GM13977 (cell line): ENCODE measurements at places on chromosomes 13 and 19.

DNA sequence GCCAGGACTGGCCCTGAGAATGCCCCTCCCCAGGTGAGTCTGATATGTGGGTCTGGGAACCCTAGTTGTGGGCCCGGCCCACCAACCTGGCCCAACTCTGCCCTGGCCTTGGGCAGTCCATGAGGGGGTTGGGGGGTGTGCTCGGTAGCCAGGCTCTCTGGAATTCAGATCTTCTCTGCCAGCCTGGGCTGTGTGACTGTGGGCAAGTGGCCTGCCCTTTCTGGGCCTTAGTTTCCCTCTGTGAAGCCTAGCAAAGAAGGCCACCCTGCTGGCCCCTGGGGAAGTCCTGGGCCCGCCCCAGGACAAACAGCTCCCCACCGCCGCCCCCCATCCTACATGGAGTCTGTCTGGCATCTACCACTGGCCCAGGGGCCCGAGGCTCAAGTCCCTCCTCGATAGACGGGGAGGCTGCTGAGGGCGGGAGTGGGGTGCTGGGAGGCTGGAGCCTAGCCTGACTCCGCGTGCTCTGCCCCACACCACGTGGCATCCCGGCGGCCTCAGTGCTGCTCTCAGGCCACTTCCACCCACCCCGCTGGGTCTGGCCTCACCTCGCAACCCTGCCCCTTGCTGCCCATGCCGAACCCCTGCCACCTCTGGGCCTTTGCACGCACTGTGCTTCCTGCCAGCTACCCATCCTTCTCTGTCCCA is 8.3 kb upstream of the TBXA2R start:
- DNase-seq: no peak

DNA sequence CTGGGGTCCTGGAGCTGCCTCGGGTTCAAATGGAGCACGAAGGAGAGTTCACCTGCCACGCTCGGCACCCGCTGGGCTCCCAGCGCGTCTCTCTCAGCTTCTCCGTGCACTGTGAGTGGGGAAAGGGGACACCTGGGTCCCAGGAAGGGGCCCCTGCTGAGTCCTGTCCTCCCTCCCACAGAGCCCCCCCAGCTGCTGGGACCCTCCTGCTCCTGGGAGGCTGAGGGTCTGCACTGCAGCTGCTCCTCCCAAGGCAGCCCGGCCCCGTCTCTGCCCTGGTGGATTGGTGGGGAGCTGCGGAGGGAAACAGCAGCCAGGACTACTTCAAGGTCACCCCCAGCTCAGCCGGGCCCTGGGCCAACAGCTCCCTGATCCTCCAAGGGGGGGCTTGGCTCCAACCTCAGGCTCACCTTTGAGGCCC is 11.0 kb upstream of the SIGLEC11 start:
- DNase-seq: no peak

DNA sequence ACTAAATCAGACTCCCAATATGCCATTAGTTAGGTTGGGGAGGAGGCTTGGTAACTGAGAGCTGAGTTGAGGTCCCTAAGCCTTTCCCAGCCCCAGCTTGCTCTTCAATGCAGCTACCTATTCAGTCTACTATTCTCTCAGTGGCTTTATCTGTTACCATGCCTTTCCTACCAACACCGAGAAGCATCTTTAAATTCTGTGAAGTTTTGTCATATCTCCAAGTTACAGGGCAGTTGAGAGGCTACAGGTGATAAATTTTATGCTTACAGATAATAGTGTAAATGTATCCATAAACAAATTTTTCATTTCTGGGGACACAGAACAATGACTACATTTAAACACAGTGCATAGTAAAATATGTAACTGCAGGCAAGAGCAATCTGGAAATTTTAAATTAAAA is 110.6 kb downstream of the ELF1 start:
- DNase-seq: no peak

GRCh38 chr13:97466722-97467121 is 32.8 kb downstream of the RAP2A start:
- DNase-seq: no peak

GRCh38 chr13:69857183-69857821 is 250.3 kb upstream of the ATXN8OS start:
- DNase-seq: peak; percentile 4

DNA sequence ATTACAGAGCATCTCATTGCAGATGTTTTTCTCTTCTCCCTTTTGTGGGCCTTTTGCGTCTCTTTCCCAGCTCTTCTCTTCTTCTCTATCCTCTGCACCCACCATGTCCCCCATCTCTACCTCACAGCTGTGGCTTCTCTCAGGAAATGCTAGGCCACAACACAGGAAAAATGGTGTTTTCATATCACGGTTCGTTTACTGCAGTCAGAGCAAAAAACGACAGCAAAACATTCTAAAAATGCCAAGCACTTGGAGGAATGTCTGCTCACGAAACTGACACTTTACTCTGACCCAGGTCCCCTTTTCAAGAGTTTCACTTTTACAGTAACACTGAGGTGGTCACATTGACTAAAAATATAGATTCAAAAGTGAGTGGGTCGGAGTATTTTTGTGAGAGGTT is 152.2 kb downstream of the DCT start:
- DNase-seq: peak; percentile 38

- peak; percentile 93 for DNase-seq
These were observed 1.3 kb upstream of the KCNC3 start for GRCh38 chr19:50330365-50331078.

DNA sequence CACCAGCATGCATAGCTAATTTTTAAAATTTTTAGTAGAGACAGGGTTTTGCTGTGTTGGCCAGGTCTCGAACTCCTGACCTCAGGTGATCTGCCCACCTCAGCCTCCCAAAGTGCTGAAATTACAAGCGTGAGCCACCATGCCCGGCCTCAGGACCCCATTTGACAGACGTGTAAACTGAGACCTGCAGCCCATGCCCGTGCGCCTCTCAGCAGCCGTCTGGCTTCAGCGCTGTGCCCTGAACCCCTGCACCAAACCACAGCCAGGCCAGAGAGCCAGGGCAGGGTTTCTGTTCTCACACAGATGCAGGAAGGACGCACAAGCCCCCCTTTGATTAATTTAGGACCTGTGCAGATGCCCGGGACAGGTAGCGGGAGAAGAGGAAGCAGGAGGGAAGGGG is 7.3 kb upstream of the FFAR1 start:
- no peak for DNase-seq

DNA sequence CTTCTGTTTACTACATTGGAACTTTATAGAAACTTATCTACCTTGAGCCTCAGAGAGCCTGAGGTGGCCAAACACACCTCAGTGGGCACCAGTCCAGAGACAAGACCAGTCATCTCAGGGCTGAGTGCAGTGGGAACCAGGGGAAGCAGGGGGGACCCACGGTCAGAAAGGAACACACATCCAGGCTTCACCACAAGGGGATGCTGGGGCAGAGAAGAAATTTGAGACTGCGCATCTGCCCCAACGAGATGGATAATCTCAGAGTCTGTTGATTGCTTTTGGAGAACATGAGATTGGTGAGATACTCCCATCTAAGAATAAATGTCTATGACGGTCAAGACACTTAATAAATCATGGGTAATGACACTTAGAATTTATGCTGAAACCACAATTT is 98.7 kb downstream of the DOCK9 start:
- no peak for DNase-seq

DNA sequence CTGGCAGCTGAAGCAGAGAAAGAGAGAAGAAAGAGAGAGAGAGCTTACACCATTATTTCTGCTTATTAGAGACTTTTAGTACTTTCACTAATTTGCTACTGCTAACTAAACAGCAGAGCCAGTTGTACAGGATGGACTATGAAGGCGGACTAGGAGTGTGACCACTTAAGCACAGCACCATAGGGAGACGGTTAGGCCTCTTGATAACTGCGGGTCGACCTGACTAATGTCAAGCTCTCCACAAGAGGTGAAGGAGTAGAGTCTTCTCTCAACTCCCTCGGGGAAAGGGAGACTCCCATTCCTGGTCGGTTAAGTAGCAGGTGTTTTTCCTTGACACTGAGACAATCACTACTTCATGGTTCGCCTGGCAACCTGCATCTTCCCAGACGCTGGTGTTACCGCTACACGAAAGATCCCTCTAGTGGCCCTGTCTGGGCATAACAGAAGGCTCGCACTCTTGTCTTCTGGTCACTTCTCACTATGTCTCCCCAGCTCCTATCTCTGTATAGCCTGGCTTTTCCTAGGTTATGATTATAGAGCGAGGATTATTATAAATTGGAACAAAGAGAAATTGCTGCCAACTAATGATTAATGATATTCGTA is 5.3 kb upstream of the PSG7 start:
- no peak for DNase-seq

- DNase-seq: no peak
These were observed 809 bp downstream of the MYO1F start for GRCh38 chr19:8576273-8576993.

GRCh38 chr19:27746691-27747380 is 1466.1 kb downstream of the UQCRFS1 start:
- no peak for DNase-seq

GRCh38 chr13:60143775-60144174 is 20.0 kb downstream of the DIAPH3 start:
- DNase-seq: no peak

DNA sequence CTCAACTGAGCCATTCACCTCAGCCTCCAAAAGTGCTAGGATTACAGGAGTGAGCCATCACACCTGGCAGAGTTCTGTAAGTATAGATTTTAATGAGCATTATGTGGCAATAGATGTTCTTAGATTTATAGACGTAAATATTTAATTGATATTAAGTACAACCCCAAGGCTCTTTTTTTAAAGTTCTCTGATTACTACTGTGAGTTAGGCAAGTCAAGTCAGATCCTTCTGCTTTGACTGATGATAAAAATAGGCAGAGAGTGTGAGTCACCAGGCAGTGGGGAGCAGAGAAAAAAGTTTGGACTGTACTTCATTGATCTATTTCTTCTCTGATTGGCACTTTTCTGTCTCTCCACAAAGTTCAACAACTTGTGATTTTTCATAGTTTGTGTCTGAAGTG is 1379.9 kb downstream of the UQCRFS1 start:
- no peak for DNase-seq

GRCh38 chr19:19176950-19177349 is 6.9 kb upstream of the MEF2B start:
- no peak for DNase-seq

DNA sequence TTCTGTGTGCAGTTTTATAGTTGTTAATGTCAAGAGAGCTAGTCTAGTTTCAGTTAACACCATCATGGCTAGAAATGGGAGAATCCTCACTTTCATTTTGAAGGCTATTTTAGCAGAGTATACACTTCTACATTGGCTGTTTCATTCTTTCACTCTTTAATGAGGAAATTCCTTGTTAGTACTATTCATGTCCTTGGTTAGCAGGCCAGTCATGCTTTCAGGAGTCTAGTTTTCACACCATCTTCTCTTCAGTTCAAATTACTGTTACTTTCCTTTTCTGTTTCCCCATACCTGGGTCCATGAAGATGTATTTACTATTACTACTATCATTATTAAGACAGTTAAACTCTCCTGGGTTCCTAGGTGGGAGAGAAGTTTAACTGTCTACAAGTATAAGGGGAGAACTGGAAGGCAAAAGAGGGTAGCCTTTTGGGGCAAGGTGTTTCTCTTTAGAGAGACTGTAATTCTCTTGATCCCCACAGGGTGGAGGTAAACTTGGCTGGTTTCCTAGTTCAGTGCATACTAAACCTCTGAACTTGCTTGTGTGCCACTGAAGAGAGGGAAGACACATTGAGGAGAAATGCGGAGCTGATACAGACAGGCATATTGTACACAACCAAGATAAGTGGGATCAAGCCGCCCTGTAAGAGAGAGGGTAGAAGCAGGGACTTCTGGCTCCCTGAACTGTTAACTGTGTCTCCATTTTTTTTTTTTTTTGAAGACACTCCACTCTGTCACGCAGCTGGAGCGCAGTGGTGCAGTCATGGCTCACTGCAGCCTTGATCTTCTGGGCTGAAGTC is 41.3 kb upstream of the IGFL4 start:
- DNase-seq: peak; percentile 63

GRCh38 chr19:10113964-10114650 is 2.6 kb downstream of the P2RY11 start:
- no peak for DNase-seq

DNA sequence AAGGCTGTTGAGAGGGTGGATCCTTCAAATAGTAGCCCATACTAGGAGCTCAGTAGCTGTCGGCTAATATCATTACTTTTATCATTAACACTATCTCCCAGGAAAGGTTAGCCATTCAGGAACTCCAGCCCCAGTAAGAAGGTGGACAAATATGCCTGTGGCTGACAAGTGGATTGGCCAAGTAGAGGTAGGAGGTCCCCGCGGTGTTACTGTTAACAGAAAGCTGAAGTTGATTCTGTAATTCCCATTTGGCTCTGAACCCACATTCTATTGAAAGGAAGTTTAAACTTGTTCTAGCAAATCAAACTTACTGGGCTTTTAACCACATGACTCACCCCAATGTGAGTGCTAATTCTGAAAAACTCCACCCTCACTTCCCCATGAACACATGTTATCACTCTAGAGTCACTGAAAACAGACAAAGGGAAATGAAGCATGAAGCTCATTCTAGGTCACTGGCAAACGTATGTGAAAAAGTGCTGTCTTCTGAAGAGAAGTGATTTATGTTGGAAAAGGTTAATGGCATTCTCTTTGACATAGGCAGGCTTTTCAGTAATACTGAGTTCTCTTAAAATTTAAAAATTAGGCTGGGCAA is 273.5 kb downstream of the FGF14 start:
- DNase-seq: peak; percentile 15

- no peak for DNase-seq
These were observed 2.3 kb upstream of the LYPD3 start for GRCh38 chr19:43467730-43468129.

DNA sequence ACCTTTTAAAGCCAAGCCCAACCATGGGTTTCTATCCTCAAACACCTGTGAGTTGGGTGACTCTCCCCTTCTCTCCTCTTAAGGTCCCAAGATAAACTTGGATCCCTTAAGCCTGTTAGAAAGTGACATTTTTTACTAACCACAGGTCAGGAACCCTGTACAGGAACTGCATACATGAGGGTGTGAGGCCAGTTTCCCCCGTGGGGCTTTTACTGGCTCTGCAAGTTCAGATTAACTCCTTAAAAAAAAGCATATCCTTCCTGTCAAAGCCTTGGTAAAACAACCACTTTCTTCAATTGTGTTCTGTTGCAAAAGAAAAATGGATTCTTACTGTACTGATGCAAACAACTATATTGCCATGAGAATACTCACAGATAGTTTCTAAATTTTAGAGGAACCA is 2638.7 kb upstream of the PCDH20 start:
- DNase-seq: no peak

- DNase-seq: no peak
These were observed 286.3 kb downstream of the TBC1D4 start for GRCh38 chr13:75195495-75196146.

DNA sequence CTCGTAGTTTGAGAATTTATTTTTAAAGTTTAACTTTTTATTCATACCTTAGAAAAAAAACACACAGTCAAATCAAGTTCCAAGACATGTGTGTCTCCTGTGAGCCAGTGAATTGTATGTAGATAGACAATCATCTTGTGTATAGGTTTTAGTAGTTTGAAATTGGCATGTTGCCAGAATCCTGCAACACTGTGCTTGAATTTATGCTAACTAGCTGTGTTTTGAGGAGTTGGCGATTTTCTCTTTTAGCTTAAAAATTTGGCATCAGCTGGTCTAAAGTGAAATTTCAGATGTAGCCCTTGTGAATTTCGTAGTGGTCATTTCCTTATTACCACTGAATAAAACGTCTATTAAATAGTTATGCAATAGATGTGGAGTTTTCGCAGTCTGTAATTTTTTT is 213.2 kb downstream of the ATP8A2 start:
- DNase-seq: no peak
